Activated CD8-positive, alpha-beta T cell treated with anti-CD3 and anti-CD28 coated beads for 36 hours (primary cell): ENCODE measurements at places on chromosomes 3 and 15. TPM values are rescaled to one million over a fixed set of nuclear protein-coding genes. Genes with fewer than 3 reads are reported as not detected.

DNA sequence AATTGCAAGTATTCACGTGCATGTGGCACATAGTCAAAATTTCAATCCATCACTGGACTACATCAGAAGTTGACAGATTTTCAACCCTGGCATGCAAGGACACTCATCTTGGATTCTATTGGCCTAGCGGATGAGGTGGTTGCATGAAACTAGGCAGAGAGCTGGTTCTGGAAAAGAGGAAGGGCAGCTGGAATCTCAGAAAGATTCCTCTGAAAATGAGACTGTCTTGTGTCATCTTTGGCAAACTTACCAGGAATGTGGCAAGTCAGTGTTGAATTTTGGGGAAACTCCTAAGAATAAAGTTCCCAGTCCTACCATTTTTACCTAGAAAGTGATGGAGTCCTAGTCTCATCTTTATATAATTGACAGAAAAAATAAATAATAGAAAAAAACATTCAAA lies 384.3 kb upstream of the NR2F2 start:
- no peak overlapping the region for H3K27ac ChIP-seq
- no peaks in the 10 kb centered on the region for H3K36me3 ChIP-seq
- no peak overlapping the region for H3K4me3 ChIP-seq
- no peak for DNase-seq
- H3K4me1 ChIP-seq, result no peaks in the 10 kb centered on the region
- peaks cover 2% of the 10 kb centered on the region for H3K27me3 ChIP-seq

GRCh38 chr15:80573606-80574005 lies 121.5 kb upstream of the ABHD17C start:
- no peak overlapping the region for H3K27ac ChIP-seq
- H3K4me1 ChIP-seq, result no peaks in the 10 kb centered on the region
- no peak for DNase-seq
- H3K36me3 ChIP-seq, result no peaks in the 10 kb centered on the region
- peaks cover 1% of the 10 kb centered on the region for H3K27me3 ChIP-seq

Gene PLXND1
- 12.5 TPM for total RNA-seq

DNA sequence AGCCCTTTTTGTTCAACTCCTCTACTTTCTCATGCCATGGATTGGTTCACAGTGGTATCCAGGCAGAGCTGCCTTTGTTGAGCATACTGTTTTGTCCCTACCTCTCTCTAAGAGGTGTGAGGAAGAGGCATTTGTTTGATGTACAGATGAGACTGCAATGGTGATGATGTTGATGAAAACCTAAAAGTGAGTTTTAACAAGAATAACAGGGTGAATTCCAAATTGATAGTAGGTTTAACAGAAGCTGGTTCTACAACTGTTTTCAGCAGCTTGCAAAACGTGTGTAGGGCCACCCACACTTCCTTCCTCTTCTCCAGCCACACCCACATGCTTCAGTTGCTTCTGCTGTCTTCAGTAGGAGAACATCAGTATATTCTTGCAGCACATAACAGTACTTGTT lies 10.2 kb downstream of the SNRK start:
- DNase-seq, result peak; percentile 79
- H3K27me3 ChIP-seq, result no peaks in the 10 kb centered on the region
- H3K36me3 ChIP-seq, result peaks cover 7% of the 10 kb centered on the region
- H3K4me3 ChIP-seq, result peak overlapping the region; percentile 70
- H3K4me1 ChIP-seq, result peaks cover 71% of the 10 kb centered on the region
- H3K27ac ChIP-seq, result peak overlapping the region; percentile 91

Gene UPK1B
- total RNA-seq, result not detected

Gene PLOD2
- total RNA-seq, result 0.65 TPM

GRCh38 chr3:76264496-76264895 lies 479.1 kb upstream of the ZNF717 start:
- no peak overlapping the region for H3K27ac ChIP-seq
- H3K4me1 ChIP-seq, result no peaks in the 10 kb centered on the region
- DNase-seq, result no peak
- H3K27me3 ChIP-seq, result no peaks in the 10 kb centered on the region
- no peak overlapping the region for H3K4me3 ChIP-seq
- H3K36me3 ChIP-seq, result no peaks in the 10 kb centered on the region

- DNase-seq, result no peak
- no peak overlapping the region for H3K4me3 ChIP-seq
- no peaks in the 10 kb centered on the region for H3K36me3 ChIP-seq
- no peak overlapping the region for H3K27ac ChIP-seq
These were observed 360.9 kb upstream of the TRIM42 start for GRCh38 chr3:140316868-140317400.

- DNase-seq, result no peak
- H3K4me3 ChIP-seq, result no peak overlapping the region
- no peak overlapping the region for H3K27ac ChIP-seq
- peaks cover 89% of the 10 kb centered on the region for H3K36me3 ChIP-seq
These were observed 19.8 kb upstream of the MTHFS start for GRCh38 chr15:79916502-79917132.
